Left ventricle myocardium superior (tissue), 1 donor: ENCODE measurements at places on chromosomes 13 and 19. TPM values are rescaled to one million over a fixed set of nuclear protein-coding genes. Genes with fewer than 3 reads are reported as not detected.

The SERPINE3 gene
- total RNA-seq = not detected

DNA sequence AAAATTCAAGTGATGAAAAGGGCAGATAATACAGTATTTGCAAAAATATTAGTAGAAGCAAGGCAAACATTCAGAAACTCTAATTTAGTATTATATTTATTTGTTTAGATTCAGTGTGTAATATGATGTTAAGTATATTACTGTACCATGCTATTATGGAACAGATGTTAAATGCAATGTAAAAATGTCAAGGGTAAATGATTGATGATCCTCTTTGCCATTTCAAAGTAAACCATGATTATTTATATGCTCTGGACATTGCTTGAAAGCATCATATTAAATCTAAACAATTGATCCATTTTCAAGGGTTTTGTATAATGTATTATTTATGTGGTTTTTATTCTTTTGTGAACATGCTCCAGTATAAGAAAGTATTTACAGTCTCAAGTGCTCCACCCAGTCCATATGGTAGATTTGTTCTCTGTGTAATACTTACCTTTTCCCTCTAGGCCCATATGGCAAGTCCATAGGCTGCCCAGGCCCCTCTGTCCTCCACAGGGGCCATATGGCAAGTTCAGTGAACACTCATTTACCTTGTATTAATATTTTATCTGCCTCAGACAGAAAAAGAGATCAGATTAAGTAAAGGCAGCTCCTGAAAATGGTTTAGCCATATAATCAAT lies 353.5 kb downstream of the DACH1 start:
- no peak for DNase-seq

DNA sequence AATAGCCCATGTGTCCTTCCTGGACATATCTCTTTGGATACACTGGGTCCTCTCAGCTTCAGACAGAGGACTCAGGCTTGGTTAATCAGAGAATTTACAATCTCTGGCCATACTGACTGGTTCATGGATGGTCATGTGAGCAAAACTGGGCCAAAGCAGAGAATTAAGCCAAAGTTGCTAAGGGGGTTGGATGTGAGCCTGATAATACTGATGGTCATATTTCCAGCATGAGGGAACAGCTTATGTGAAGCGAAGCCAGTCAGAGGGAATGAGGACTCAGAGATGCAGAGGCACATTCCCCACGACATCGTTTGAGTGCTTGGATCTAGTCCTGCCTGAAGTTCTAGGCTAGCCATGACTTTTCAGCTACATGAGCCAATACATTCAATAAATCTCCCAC lies 22.0 kb upstream of the LRRC4B start:
- no peak for DNase-seq

GRCh38 chr19:29772696-29773095 lies 39.1 kb upstream of the CCNE1 start:
- no peak for DNase-seq

DNA sequence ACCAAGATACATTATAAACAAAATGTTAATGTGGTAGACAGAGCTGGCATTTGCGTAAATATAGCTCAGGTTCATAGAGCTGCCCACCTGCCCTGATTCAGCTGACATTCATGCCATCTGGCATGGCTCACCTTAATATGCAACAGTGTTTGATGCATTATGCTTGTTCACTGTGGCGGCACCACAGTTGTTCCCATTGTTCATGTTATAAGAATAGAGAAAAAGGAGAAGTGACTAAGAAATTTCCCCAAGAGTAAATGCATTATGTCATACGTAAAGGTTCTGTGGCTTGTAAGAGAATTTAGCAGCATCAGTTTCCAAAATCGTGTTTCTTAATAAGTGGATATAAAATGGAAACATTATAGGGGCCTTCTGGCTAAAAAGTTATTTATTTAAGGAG lies 4.5 kb downstream of the CCNA1 start:
- DNase-seq = no peak

- DNase-seq = no peak
Observed at GRCh38 chr13:108682714-108683113, 53.3 kb downstream of the MYO16 start.

DNA sequence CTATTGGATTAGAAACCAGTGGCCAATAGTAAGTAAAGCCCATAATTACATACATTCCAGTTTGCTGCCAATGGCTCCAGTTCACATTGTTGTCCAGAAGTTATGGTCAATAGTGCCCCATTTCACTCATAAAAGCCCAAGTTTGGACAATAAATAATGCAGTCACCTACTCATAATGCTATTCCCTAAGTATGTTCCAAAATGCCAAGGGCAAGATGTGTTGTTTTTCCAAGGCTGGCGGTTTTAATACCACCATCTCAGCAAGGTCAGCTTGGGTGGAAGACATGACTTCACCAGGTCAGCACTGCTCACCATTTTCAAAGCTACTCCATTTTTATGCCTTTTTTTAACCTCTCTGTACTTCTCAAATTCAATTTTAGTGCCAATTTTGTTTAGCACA lies 32.7 kb downstream of the KCTD12 start:
- DNase-seq = no peak

DNA sequence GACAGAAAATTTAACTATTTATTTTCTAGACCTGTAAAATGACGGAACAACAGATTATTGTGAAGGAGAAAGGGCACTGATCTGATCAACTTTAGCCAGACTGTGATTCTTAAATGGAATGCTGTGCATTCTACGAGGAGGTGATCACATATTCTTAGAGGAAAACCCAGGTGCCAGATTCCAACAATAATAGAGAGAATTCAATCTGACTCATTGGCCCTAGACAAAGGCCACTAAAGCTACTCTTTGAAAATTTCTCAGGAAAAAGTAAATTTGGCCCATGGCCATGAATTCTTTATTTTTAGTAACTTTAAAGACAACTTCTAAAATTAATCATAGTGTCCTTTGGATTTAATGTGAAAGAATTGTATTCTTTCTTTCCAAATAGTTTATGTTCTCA lies 58.6 kb upstream of the POSTN start:
- no peak for DNase-seq

The NBEA gene
- total RNA-seq = 20.7 TPM

DNA sequence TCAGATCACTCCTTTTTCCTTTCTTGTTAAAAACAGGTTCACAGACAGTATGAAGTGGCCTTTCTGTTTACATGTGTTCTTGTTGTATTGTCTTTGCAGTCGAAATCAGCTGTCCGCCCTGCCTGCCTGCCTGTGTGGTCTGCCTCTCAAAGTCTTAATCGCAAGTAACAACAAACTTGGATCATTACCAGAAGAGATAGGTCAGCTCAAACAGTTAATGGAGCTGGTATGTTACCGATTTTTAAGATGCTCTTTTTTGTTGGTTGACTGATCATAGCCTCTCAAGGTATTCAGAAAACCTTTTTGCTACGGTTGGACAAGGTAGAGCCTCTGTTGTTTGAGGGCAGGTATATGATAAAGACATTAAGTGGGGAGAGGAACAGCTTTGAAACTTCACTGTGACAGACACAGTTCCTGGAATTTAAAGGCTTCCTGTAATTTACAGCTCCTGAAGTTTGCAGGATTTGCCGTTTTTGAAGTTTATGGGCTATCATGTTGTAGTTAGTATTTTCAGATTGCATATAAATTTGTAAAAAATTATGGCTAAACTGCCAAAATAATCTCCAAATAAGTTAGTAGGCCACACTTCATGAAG lies 116.1 kb downstream of the LRCH1 start:
- no peak for DNase-seq

The PCDH20 gene
- total RNA-seq = 3.7 TPM

The MISP gene
- total RNA-seq = not detected

DNA sequence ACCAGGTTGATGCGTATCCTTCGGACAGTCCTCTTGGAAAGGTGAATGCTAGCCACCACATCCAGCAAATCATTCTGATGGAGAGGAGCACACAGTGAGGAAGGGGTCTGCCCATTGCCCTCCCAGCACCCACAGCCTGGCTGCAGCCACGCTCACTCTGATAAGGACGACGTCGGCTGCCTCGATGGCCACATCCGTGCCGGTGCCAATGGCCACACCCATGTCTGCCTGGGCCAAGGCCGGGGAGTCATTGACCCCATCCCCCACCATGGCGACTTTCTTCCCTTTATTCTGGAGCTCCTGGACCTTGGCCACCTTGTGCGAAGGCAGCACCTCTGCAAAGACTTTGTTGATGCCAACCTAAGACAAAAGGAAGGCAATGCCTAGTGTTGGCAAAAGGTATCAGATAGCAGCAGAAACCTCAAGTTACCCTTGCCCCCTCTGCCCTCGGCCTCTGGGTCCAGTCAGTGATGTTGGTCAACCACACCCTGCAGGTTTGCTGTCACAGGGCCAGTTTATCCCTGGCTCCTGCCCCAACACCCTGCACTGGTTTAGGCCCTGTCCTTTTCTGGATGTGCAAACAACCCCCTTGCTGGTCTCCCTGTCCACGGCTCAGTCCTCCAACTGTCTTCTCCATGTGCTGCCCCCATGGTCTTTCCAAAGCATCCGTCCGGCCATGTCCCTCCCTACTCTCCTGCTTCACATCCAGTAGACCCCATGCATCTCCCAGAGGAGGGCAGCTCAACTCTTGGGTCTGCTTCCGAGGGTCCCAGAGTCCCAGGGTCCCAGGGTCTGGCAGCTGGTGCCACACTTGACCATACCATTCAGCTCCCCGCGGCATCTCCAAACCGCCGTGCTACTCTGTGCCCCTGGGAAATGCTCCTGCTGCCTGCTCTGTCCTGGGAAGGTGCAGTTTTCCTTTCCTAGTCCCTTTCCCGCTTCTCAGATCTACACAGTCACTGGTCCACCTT lies 73.6 kb downstream of the ATP7B start:
- no peak for DNase-seq

- no peak for DNase-seq
Observed at GRCh38 chr19:42311657-42312056, 1.5 kb upstream of the TMEM145 start.

- DNase-seq = peak; percentile 40
Observed at GRCh38 chr19:6458695-6459261, 814 bp downstream of the SLC25A23 start.

The SLC8A2 gene
- not detected for total RNA-seq

DNA sequence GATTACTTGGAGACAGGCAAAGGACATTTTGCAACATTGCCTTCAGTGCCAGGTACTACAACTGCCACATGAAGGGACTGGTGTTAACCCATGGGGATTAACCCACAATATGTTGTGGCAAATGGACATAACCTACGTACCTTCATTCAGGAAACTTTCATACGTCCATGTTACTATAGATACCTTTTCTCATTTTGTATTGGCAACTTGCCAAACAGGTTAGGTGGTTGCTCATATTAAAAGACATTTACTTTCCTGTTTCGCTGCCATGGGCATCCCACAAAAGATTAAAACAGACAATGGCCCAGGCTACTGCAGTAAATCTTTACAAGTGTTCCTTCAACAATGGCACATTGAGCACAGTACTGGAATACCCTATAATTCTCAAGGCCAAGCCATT lies 925.3 kb downstream of the SLITRK6 start:
- no peak for DNase-seq

DNA sequence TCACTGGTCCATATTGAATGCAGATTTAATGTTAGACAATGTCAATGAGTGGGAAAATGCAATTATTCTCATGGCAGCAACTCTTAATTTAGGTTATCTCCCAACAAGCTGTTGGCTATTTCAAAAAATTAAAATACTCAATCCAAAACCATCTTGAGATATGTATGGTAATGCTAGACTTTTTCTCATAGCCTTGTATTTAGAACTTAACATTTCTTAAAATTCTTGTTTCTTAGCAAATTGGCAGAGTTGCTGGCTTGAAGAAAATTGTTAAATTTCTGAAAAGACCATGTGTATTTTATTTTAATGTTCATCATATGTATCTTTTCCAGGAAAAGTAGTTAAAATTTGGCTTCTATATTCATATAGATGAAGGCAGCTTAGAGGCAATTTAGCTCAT lies 1355.1 kb downstream of the PCDH9 start:
- no peak for DNase-seq

- DNase-seq = peak; percentile 39
Observed at GRCh38 chr19:45408830-45409556, 2.5 kb downstream of the POLR1G start.

The SULT2B1 gene
- 0.35 TPM for total RNA-seq

- DNase-seq = no peak
Observed at GRCh38 chr13:109748677-109749076, 37.7 kb downstream of the IRS2 start.

DNA sequence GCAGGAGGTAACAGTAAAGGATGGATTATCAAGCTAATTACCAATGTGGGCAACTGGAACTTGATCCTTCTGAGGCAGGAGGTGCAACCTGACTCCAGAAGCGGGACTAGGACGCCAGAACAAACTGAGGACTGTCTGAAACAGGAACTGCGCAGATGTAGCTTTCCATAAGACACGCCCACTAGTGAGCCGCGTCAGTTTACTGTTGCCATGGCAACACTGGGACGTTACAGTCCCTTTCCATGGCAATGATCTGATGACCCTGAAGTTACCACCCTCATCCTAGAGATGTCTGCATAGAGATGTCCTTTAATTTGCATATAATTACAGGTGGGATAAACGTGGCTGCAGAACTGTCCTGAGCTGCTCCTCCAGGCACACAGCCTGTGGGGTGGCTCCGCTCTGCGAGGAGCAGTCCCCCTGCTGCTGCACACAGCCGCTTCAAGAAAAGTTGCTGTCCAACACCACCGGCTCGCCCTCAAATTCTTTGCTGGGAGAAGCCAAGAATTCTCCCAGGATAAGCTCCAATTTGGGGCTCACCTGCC lies 816.6 kb downstream of the UQCRFS1 start:
- DNase-seq = no peak

DNA sequence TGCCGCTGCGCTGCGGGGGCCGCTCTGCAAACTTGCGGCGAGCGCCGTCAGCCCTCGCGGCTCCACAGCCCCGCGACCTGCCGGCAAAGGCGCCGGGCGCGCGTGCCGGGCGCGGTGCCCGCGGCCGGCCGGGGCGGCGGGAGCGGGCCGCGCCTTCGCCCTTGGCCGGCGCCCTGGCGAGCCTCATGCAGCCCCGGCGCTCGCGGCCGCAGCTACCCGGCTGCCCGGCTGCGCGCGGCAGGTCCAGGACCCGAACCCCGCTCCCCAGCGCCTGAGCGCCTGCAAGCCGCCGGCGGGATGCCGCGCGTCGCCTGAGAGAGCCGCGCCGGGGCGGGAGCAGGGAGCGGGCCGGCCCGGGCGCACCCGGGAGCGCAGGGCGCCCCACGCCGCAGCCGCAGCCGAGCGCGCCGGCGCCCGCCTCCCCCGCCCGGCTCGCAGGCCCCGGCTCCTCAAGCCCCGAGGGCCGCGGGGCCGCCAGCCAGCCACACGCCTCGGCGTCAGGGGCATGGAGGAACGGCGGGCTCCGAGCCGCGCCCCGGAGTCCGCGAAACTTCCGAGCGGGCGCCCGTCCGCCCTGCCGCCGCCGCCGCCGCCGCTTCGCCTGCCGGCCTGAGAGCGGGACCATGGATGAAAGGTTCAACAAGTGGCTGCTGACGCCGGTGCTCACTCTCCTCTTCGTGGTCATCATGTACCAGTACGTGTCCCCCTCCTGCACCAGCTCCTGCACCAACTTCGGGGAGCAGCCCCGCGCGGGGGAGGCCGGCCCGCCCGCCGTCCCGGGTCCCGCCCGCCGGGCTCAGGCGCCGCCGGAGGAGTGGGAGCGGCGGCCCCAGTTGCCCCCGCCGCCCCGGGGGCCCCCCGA lies 564 bp downstream of the HS6ST3 start:
- peak; percentile 27 for DNase-seq
